Fibroblast of the conjunctiva (primary cell): ENCODE measurements at places on chromosomes 3 and 15.

DNA sequence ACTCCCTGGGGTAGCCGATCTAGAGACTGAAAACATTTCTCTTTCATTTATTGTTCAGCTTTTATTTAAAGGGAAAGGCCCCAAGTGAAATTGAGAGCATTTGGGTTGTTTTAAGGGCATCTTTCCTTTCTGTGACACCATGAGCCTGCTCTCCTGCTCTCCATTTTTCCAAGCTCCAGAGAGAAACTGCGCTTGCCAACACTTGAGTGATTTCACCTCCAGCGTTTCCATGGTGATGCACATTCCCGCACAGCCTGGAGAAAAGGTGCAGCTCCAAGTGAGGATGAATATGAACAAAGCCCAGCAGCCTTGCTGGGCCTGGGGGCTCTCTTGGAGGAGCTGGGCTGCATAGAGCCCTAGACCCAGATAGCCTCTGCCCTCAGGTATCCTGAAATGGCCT is 159.2 kb upstream of the PPP2R3A start:
- DNase-seq: no peak

GRCh38 chr15:47951781-47952180 is 169.0 kb upstream of the SLC24A5 start:
- no peak for DNase-seq

DNA sequence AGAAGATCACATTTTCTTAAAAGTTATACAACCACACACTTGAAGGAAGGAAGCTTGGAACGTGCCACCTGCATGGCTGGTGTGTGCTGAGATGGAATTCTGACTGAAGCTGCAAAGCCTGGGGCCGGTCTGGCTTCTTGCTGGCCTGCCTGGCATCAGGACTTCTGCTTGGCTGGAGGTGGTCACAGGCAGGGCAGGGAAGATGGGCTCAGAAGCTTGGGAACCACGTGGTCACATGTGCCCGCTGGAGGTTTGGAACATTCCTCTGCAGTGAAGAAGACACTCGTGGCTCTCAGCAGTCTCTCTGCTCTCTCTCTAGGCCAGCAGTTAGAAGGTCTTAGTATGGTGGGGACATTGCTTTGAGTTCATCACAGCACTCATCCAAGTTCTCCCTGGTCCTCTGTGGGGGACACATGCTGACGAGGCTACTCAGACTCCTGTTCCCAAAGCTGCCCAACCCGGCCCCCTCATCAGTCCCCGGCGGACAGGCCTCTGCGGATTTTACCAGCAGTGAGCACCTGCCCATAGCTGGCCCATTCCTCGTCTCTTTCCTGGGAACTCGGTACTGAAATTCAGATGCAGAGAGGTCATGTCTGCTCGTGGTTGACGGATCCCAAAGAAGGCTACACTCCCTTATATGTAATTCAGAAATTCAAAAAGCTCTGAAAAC is 229.0 kb downstream of the ADAMTS17 start:
- DNase-seq: no peak

DNA sequence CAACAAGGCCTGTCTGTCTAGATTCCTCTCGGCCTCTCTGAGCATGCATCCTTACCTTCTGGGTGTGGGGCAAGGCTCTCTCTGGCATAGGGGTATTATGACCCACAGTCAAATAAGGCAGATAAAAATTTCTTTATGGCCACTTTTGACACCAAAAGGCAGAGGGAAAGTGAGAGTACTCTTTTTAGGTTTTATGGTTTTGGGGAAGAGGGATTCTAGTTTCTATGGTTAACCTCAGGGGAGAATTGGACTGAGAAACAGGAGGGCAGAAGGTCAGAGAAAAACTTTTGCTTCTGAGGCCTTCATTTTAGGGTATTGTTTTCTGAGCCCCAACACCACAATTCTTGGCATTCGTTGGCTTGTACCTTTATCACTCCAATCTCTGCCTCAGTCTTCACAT is 70.0 kb upstream of the CCDC54 start:
- DNase-seq: no peak

- DNase-seq: no peak
These were observed 438.5 kb upstream of the RGMA start for GRCh38 chr15:93527374-93528050.
